ENCODE measurements at places on chromosomes 16 and 17.

GRCh38 chr16:6177616-6178180 is 1080.1 kb upstream of the EEF2KMT start:
- DNase-seq = no peak

GRCh38 chr17:8360751-8361150 is 15.8 kb downstream of the KRABD2 start:
- no peak for DNase-seq

DNA sequence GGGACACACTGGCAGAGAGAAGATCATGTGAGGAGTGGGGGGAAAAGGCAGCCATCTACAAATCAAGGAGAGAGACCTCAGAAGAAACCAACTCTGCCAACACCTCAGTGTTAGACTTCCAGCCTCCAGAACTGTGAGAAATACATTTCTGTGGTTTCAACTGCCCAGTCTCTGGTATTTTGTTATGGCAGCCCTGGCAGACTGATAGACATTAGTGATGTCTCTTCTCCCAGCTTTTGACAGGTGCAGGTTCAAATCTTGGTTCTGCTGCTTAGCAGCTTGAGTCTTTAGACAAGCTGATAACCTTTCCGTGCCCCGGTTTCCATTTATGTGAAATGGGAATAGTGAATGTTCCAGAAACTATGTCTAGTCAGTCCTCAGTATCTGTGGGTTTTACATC is 199.5 kb downstream of the SNX29 start:
- no peak for DNase-seq

DNA sequence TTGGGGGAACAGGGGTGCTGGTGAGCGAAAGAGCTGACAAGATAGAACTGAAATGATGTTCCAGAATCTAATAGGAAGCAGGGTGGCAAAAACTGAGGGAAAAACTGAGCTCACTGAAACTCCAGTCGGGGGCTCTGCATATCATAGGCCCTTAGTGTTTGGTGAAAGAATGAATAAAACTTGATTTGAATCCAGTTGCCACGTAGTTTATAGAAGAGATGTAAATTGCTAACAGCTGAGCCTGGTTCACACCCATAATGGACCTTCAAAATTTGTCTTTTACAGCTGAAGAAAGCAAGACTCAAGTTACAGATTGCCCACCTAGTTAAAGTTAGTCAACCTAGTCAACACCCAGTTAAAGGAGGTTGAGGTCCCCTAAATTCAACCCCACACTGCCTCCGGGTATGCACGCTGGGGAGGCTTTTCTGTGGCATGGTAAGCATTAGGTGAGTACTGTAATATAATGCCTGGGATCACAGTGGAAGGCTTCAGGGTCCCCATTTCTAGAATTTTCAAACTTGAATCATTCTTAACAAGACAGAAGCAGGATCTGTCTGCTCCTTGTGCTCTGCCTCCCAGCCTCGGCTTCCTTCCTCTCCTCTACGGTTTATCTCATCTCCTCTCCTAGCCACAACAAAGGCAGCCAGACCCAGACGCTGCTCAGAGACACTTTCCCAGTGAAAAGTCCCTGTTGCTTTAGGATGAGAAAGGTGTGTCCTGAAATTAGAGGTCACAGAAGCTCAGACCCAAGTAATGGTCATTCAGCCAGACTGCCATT is 26.9 kb upstream of the SUPT4H1 start:
- no peak for DNase-seq

DNA sequence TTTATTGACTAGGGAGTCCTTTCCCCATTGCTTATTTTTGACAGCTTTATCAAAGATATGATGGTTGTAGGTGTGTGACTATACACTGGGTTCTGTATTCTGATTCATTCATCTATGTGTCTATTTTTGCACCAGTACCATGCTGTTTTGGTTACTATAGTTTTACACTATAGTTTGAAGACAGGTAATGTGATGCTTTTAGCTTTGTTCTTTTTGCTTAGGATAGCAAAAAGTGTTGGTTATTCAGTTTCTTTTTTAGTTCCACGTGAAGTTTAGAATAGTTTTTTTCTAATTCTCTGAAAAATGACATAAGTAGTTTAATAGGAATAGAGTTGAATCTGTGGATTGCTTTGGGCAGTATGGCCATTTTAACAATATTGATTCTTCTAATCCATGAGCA is 50.1 kb downstream of the NACA2 start:
- DNase-seq = no peak

- DNase-seq = no peak
Measured at GRCh38 chr16:19748389-19749168, 30.5 kb downstream of the IQCK start.

GRCh38 chr16:6777624-6778023 is 555.0 kb upstream of the RBFOX1 start:
- no peak for DNase-seq

DNA sequence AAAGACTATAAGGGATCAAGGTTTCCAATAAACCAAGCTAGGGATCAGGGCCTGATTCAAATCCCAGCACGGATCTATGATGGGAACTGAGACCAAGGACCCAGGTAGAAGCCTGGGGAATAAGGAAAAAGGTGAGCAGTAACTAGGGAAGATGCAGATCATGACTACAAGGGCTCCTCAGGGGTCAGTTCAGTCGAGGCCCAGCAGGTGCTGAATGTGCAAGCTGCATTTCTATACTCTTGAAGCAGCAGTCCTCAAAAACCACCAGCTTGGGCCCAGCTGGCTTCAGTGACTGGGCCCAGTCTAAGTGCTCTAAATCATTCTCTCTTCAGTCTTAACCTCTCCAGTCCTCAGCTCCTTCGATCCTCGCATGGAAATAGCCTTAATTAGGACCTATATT is 228.8 kb upstream of the AXIN2 start:
- no peak for DNase-seq

- no peak for DNase-seq
Measured at GRCh38 chr16:64926476-64926875, 195.4 kb downstream of the CDH11 start.

GRCh38 chr16:88900662-88901052 is 34.2 kb upstream of the PABPN1L start:
- no peak for DNase-seq

GRCh38 chr17:82440469-82440981 is 10.0 kb downstream of the CYBC1 start:
- DNase-seq = no peak

DNA sequence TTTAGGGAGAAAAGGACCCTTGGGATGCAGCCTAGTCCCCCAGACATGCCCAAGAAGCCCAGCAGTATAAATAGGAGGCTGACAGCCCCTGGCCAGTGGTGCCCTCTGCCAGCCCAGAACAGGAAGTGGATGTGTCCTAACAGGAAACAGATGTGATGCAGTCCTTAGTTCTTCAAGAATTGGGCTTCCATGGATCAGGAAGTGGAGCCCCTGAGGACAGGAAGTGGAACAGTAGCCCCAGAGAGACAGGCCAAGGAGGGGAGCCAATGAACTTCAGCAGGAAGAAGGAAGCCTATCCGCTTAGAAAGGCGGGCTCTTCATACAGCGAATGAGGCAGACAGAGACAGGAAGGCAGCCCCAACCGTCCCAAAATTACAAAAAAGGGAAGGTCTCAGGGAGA is 7.2 kb downstream of the CTF1 start:
- DNase-seq = no peak

- no peak for DNase-seq
Measured at GRCh38 chr17:17957584-17957916, 14.7 kb downstream of the TOM1L2 start.

GRCh38 chr17:6138761-6139446 is 68.7 kb downstream of the WSCD1 start:
- DNase-seq = no peak

GRCh38 chr17:74822939-74823367 is 36.7 kb downstream of the GRIN2C start:
- no peak for DNase-seq

GRCh38 chr16:80079072-80079471 is 461.7 kb upstream of the DYNLRB2 start:
- no peak for DNase-seq

DNA sequence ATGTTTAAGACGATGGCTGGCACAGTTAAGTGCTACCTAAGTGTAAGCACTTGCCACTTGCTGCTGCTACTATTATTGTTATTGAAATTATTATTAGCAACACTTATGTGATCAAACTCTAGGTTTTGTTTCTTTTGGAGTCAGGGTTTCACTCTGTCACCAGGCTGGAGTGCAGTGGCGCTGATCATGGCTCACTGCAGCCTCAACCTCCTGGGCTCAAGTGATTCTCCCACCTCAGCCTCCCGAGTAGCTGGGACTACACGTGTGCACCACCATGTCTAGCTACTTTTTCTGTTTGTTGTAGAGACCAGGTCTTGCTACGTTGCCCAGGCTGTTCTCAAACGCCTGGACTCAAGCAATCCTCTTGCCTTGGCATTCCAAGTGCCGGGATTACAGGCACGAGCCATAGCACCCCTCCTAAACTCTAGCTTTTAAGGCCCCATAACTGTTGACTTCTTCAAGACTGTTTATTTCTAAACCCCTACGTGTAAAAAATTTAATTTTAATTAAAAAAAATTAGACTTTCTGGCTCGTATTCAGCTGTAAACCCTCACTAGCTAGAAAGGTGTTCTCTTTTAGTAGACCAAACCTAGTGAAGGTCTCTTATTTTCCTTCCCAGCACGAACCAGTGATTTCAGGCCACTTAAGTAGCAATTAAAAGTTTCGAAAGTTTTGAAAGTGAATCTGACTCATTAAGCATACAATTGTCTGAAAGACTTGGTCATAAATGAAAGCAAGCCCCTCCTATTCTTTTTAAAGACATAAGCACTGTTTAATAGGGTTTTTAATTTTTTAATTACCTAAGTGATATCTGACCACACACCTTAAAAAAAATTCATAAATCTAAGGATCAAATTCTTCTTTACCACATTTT is 11.7 kb upstream of the SCNN1B start:
- DNase-seq = no peak

GRCh38 chr16:1299012-1299867 is 10.2 kb upstream of the UBE2I start:
- no peak for DNase-seq

- no peak for DNase-seq
Measured at GRCh38 chr16:1432388-1433262, 1.7 kb downstream of the PERCC1 start.

DNA sequence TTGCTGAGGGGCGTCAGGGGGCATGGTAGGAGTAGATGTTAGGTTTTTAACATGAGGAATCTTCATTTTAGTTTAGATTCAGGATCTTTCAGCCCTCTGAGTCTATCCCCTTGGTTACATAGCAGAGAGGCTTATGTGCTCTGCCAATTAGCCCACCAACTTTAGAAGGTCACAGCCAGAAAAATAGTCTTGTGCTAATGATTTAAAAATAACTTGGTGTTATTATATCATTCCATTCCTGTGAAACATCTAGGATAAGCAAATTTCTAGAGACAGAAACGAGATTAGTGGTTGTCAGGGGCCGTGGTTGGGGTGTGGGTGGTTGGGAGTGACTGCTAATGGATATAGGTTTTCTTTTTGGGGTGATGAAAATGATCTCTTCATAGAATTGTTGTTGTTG is 183.7 kb downstream of the SNX29 start:
- no peak for DNase-seq

GRCh38 chr16:80569440-80570105 is 28.8 kb downstream of the DYNLRB2 start:
- peak; percentile 89 for DNase-seq

DNA sequence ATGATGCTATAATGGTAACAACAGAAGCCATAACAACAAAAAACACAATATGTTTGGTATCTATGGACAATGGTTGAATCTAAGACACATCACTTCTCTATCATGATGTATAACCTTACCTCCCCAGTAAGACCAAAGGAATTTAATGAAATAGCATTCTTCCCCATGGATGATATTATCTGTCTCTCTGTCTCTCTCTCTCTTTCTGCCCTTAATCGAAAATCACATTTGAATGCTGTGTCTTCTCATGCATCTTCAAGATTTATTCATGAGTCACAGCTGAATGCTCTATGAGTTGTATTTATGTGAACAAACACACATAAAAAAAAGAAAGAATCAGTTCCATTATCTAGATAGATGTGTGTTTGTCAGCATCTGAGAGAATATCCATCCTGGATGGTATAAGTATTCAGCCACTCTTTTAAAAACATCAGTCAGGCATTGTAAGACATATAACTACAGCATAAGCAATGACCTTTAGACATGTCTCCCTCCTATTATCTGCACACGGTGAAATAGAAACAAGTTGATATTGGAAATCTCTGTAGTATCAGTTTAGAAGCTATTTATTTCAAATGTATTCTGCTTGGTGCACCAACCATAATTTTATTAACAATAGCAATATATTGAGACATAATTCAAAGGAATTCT is 433.3 kb downstream of the TOX3 start:
- DNase-seq = no peak

DNA sequence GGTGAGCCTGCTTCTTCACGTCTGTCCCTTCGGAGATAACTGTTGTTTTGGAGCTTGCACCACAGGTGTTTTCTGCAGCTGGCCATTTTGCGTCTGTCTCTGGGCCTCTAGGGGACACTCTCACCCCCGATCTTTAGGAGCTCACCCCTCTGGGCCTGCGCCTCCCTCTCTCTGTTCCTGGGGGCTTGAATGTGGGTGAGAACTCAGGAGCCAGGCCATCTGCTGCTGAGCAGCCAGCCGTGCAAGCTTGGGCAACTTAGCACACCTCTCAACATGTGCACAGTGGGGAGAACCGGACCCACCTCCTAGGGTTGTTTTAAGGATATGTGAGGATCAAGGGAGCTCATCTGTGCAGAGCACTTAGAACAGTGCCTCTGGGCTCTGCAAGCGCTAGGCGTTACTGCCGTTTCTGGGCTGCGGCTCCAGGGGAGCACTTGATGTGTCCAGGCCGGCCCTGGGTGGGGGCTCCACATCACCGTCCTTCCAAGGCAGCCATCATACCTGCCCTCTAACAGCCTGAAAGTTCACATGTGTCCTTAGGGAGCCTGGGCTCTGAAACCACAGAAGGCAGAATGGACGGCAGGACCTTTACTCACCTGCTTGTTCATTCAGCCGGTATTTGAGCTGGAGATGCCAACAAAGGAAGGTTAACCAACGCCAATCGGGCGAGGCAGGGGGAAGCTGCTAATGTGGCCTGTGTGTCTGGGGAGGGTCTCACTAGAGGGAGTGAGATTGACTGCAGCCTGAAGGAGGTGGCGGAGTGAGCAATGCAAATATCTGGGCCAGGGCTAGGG is 66.3 kb downstream of the MRC2 start:
- DNase-seq = no peak

DNA sequence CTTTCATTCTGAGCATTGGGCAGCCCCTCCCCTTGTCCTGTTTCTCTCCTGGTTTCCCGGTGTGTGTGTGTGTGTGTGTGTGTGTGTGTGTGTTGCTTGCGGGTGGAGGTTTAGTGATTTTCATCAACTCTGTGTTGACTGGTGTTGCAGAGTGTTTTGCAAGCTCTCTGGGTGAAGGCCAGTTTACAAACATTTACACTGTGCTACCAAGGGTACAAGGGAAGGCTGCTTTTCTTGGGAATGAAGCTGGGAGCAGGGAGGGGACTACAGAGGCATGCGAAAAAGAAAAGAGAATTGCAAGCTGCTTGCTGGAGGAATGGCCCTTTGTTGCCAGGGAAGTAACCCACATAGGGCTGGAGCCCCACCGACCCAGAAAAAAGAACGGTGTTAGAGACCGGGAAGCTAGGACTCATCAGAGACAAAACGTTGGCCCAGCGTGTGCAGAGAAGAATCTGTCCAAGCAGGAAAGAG is 29.6 kb downstream of the HS3ST3B1 start:
- peak; percentile 36 for DNase-seq

GRCh38 chr17:81976332-81977210 is 858 bp upstream of the ASPSCR1 start:
- DNase-seq = peak; percentile 75
